ENCODE measurements at places on chromosomes 3 and 15.

- DNase-seq, result peak; percentile 79
Measured at GRCh38 chr3:31105438-31106077, 211.1 kb upstream of the GADL1 start.

DNA sequence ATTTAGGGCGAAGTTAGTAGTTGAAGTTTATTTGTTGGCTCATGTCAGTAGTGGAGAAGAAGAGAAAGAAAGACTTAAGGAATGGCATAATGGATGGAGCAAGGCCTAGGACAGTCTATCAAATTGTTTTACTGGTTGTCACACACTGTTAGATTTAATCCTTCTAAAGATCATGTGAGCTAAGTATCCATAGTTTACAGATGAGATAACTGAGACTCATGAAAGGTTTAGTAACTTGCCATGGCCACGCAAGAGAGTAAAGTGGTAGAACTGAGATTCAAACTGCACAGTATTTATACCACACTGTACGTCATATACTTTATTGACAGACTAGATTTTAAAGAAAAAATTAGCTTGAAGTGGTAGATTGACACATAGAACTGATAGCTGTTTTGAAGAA is 11.4 kb downstream of the SPRED1 start:
- DNase-seq, result no peak

DNA sequence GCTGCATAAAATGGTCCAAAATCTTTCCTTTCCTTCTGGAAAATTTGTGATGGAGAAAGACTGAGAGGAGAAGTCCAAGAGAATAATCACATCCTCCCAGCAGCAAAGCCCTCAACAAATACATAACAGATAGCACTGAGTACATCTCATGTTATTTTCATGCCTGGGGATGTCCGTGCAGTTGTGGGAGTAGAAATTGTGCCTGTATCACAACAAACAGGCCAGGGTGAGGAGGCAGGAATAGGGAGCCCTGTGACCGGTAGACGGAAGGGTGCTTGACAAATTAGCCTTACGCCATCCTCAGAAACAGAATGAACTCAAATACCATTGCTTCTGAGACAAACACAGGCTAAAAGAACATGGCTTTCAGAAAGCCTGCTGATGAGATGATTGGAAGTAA is 333.2 kb upstream of the UMPS start:
- no peak for DNase-seq

DNA sequence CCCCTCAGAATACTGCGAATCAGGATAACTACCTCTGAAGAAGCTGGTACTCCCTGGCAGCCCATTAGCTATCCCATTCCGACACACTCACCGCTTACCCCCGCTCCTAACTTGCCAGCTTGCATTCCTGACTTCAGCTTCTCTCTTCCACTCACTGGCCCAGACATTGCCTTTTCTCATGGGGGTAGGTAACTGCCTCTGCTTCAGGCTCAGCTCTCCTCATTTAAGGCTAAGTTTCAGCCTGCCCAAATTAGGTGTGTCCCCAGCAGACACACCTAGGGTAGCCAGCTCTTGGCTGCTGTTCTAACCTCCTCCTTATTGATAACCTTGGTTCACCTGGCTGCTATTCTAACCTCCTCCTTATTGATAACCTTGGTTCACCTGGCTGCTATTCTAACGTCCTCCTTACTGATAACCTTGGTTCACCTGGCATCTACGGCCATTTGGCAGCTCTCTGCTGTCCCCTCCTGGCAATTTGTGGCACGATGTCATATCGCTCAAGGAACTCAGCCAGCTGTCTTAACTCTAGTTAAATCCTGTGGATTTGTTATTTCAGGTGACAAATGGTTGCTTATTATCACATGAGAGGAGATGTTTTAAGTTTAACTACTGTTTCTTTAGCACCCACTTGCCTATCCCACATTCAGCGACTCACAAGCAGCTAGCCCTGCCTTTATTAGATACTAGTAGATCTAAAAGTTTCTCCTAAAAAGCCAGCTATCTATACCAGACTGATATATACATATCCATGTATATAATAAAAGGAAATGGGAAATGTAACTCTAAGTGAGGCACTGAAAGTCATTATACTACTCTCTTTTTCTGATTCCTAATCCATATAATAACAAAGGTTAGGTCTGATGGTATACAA is 106.5 kb upstream of the ACP3 start:
- no peak for DNase-seq

- no peak for DNase-seq
Measured at GRCh38 chr15:50909010-50909317, 481 bp downstream of the AP4E1 start.

GRCh38 chr3:42192334-42193200 is 73.4 kb downstream of the CCK start:
- no peak for DNase-seq

- DNase-seq, result no peak
Measured at GRCh38 chr3:104245981-104246380, 1120.7 kb upstream of the ALCAM start.

GRCh38 chr3:153215966-153216365 is 53.9 kb downstream of the RAP2B start:
- peak; percentile 18 for DNase-seq

All from GM03348 (cell line).